ENCODE measurements at places on chromosomes 7 and 10.

GRCh38 chr10:77622889-77623291 lies 14.7 kb downstream of the KCNMA1 start:
- DNase-seq: no peak

DNA sequence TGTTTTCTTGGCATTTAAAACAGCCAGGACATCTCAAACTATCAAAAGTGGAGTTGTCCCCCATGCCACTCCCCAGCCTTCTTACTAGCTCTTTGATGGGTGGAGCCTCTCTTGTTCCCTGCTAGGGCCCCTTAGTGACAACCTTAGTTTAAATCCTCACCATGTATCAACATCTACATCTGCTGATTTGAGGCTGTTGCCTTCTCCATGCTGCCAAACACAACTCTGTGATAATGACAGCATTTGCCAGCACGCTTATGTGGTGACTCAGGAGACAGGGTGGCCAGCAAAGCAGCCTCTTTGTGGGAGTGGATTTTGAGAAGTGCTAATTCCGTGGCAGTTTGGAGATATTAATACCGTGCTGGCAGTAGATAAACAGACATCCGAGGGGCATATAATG lies 145.4 kb downstream of the LRRC4 start:
- DNase-seq: no peak

GRCh38 chr7:98703916-98704315 lies 86.8 kb downstream of the NPTX2 start:
- DNase-seq: no peak

- no peak for DNase-seq
Observed at GRCh38 chr10:95265572-95265971, 25.2 kb downstream of the PDLIM1 start.

GRCh38 chr7:7698930-7699329 lies 19.5 kb downstream of the RPA3 start:
- DNase-seq: no peak

DNA sequence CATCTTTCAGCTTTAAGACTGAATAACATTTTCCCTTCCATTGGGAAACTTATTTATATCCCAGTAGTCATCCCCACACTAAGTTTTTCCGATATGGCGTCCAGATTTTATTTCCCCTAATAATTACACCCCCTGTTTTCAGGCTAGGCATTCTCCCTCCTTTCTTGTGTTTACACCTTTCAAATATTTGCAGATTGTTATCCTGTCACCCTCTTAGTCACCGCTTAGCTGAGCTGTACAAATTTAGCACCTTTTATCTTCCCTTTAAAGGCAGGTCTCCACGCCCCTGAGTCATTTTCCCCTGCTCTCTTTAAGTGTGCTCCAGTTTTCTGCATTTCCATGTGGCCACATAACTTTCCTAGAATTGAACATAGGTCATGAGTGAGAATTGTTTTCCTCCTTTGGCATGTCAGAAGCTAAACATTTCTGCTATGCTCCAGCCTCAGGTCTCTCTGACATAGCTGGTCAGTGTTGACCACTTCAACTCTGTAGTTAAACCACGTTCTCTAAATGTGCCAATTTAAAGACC lies 47.4 kb downstream of the LRRC4 start:
- DNase-seq: no peak

DNA sequence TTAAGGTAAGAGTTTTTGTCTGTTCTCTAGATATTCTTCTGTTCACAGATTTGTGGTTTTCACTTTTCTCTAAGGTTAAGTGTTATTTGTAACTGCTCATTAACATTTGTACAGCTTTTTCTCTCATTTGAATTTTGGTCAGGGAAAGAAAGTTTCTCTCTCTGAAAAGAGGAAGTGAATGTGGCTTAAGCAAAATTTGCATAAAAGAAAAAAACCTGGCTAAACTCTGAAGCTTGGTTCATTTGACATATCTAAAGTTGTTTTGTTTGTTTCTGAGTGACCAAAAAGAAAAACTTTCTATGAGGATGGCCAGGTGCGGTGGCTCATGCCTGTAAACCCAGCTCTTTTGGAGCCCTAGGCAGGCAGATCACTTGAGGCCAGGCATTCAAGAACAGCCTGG lies 22.0 kb upstream of the SLC26A4 start:
- DNase-seq: no peak

DNA sequence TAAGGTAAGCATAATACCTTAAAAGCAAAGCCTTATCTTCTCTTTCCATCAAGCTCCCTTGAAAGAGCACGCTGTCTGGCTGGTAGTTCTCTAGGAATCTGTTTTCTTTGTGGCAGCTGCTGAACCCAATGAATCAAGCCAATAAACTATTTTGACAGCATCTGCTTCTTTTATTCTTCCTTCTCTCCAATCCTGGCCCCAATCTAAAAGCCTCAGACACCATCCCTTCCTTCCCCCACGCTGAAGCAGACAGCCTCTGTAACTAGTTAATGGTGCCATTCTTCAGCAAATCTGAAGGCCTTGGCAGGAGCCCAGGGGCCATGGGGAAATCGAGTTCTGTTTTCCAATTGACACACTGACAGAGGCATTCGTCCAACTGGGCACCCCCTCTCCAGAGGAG lies 186.6 kb upstream of the LYZL1 start:
- no peak for DNase-seq

DNA sequence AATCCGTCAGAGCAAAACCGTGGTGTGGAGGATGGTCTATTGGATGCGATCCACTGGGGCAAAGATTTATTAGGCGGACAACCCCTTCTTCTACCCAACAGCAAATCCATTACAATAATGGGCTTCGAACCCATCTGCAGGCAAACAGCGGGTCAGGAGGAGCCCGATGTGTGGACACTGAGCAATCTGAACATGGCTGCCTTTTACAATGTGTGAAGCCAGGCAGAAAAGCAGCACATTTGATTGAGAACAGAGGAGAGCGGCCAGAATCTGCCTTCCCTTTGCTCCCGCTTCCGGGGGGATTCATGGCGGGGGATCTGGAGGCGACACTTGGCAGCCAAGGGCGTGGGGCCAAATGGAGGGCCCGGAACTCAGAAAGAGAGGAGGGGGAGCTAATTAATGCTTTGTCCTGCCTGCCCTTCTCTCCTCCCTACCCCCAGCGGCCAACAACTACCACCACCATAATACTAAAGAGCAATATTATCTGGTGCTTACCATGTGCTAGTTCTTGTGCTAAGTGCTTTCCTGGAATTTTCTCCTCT lies 133.0 kb downstream of the EMX2 start:
- DNase-seq: no peak

DNA sequence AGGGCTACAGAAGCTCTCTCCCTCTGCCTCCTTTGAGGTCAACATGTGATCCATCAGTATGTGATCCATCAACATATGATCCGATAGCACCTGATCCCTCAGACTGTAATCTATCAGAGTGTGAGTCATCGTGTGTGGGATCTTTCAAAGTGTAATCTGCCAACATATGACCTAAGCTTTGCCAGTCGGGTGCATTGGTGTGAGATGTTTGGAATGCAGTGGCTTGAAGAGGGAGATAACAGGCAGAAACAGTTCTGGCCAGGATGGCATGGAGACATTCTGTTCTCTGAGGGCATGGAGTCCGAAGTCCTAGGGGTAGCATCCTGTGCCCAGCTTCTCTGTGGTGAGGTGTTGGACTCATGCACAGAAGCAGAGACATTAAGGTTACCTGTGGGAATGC lies 217.7 kb upstream of the ETV1 start:
- DNase-seq: no peak

- DNase-seq: no peak
Observed at GRCh38 chr10:105793071-105793470, 1152.0 kb downstream of the SORCS3 start.

GRCh38 chr10:131202990-131203389 lies 108.5 kb downstream of the TCERG1L start:
- DNase-seq: no peak

- DNase-seq: no peak
Observed at GRCh38 chr10:4170633-4171314, 385.8 kb upstream of the KLF6 start.

DNA sequence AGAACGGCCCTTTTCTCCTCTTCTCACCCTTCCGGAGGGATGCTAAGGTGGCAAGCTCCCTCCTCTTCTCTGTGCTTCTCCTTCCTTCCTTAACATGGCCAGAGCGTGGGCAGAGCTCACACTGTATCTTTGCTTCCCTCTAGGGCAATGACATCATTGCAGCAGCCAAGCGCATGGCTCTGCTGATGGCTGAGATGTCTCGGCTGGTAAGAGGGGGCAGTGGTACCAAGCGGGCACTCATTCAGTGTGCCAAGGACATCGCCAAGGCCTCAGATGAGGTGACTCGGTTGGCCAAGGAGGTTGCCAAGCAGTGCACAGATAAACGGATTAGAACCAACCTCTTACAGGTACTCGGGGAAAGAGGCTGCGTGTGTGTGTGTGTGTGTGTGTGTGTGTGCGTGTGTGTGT lies 36.6 kb downstream of the AP3M1 start:
- DNase-seq: no peak

GRCh38 chr10:71443676-71444075 lies 47.0 kb downstream of the CDH23 start:
- DNase-seq: no peak

- DNase-seq: no peak
Observed at GRCh38 chr10:88931548-88931947, 21.0 kb downstream of the ACTA2 start.

GRCh38 chr10:132482090-132482800 lies 55.3 kb upstream of the INPP5A start:
- DNase-seq: no peak

- DNase-seq: no peak
Observed at GRCh38 chr7:23474829-23475575, 4.7 kb upstream of the IGF2BP3 start.

GRCh38 chr7:133947458-133948254 lies 179.5 kb upstream of the LRGUK start:
- DNase-seq: no peak

- DNase-seq: no peak
Observed at GRCh38 chr10:124074501-124075109, 18.8 kb downstream of the CHST15 start.

- DNase-seq: no peak
Observed at GRCh38 chr7:17463511-17464085, 165.1 kb downstream of the AHR start.

GRCh38 chr10:44465401-44466115 lies 80.7 kb upstream of the CXCL12 start:
- no peak for DNase-seq

DNA sequence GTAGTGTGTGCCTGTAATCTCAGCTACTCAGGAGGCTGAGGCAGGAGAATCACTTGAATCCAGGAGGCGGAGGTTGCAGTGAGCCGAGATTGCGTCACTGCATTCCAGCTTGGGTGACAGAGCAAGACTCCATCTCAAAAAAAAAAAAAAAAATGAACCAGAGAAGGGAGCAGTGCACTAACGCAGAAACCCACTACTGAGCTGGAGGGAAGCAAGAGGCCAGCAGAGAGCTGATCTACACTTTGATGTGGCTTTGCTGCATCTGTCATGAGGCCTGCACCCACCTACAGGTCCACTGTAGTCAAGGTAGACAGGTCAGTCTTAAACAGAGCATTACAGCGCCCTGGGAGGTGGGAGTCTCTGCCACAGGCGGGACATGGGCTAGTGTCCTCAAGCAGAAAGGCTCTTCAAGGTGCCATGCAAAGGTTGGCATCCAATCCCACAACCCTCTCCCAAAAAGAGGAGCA lies 30.0 kb downstream of the MAT1A start:
- DNase-seq: no peak

GRCh38 chr7:150382123-150382843 lies 3.2 kb downstream of the ZNF775 start:
- DNase-seq: no peak

DNA sequence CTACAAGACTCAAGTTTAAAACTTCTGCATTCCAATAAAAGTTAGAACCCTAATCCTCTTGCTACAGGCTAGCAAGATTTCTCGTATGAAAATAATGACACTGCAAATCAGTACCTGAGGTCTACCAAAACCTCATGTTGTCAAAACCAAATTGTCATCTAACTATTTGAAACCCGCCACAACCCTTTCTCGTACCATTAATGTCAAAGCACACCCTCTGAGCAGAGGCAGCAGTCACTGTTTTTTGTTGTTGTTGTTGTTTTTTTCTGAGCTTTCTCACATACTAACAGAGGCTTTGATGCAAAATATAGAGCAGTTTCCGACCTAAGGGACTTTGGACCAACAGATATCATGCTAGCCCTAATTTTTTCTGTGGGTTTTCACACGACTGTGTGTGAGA lies 563.9 kb upstream of the C7orf33 start:
- DNase-seq: no peak

DNA sequence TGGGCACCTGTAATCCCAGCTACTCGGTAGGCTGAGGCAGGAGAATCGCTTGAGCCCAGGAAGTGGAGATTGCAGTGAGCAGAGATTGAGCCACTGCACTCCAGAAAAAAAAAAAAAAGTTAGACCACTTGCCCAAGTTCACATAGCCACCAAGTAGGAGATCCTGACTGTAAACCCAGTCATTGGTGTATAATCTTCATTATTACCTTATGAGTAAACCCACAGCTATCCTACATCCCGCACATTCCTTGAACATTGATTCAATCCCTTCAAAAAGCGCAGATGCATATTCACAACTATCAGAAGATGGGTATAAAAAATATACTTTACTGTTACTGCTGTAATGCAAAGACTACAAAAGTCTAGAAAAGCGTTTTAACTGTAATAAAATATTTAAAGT lies 512.9 kb downstream of the SUGCT start:
- DNase-seq: no peak

GRCh38 chr10:45373003-45373575 lies 927 bp upstream of the ALOX5 start:
- DNase-seq: no peak

GRCh38 chr10:50541317-50541716 lies 82.4 kb downstream of the SGMS1 start:
- no peak for DNase-seq

- no peak for DNase-seq
Observed at GRCh38 chr7:38883706-38884105, 25.3 kb downstream of the VPS41 start.

DNA sequence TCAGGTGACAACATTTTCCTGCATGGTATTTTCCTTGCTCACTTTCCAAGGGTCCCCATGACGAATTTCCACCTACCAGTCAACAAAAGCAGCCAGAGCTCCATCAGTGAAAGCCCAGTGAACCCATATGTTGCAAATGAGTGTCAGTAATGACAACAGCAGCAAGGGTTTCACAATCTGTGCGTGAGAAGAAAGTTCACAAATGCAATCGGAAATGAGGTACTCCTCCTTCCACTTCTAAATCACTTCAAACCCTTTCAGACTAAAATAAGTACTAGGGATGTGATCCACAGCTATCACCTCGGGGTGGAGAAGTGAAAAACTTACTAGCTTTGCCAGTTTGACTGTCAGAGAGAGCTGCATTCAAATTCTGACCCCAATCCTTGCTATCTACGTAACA lies 55.6 kb upstream of the BET1 start:
- no peak for DNase-seq

Measured in activated CD4-positive, CD25-positive, alpha-beta regulatory T cell (primary cell).